HT1080 (cell line): ENCODE measurements at places on chromosomes 11 and 22.

DNA sequence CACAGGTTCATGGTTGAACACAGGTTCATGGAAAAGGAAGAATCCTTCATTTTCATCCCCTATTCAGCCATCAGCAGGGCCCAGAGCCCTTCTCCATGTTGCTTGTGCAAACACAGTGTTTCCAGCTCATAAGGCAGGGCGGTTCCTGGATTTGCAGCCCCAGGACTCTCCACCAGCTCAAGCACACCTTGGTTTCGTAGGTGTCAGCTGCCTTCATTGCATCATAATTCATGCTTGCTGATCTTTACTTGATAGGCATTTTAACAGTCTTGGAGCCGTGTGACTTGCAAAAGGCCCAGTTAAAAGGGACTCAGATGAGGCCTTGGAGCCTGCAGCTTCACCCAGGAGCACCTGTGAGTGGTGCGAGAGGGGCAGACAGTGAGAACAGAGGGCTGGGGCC is 318.1 kb upstream of the B3GAT1 start:
- DNase-seq, result no peak

DNA sequence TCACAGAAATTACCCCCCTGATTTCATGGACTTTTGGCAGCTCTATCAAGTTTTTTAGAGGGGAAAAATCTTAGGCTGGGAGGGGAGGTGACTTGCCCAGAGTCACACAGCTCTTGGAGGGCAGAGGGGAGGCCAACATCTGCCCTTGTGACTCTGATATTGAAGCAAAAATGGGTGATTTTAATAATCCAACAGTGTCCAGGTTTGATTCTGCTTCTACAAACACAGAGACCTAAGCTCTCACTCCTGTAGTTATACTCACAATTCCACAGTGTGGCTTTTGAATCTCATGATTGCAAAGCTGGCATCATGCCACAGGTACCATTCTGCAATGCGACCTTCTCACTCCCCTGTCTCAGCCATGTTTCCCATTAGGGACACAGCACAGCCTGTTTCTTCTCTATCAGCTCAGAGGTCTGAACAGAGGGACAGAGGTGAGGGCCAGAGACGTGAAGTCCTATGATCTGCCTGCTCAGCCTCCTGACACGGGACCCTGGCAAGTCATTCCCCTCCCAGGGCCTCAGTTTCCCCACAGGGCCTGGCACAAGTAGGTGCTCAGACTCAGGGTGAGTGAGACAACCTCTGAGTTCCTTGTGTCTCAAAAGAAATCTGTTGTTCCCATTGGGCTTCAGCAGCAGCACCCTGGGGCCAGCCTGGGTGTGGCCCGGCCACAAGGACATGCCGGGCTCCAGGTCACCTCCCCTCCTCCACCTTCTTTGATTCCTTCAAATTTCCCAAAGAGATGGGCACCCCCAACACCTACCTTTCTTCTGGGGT is 766 bp downstream of the APOL2 start:
- DNase-seq, result no peak

DNA sequence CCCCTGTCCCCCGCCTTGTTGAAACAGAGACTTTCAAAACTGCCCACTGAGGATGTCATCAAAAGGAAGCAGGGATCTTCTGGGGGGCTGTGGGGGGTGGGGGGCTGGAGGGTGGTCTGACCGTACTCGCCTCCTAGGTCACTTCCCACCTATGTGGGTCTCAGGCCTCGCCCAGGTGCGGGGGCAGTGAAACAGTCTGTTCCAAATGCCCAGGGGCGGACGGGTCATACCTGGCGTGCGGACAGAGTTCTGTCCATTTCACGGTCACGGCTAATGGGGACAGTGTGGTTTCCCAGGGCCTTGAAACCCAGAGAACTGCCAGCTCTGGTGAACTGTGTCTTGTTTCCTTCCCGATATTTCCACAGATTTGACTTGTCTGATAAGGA is 27.2 kb downstream of the ANO1 start:
- DNase-seq, result no peak

GRCh38 chr11:69437001-69437875 is 44.2 kb upstream of the LINC01488 start:
- peak; percentile 73 for DNase-seq

DNA sequence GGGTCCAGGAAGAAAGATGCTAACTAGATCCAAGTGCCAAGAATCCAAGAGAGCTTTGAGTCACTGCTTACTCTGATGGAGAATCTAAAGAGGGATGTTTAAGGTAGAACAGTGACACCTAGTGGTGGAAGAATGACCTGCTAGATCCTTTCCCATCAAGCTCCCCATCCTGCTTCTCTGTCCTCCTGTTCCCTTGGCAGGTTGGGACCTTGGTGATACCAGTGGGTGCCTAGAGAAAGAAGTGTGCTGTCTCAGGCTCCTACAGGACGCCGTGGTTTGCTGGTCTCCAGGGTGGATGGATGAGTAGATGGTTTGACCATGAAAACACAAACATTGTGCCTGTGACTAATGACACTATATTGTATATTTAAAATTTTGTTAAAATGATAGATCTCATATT is 383.7 kb downstream of the TMEM135 start:
- peak; percentile 88 for DNase-seq

- peak; percentile 73 for DNase-seq
Measured at GRCh38 chr11:11626128-11626527, 4.3 kb upstream of the GALNT18 start.

GRCh38 chr11:75567971-75568370 is 5.9 kb downstream of the SERPINH1 start:
- DNase-seq, result no peak

DNA sequence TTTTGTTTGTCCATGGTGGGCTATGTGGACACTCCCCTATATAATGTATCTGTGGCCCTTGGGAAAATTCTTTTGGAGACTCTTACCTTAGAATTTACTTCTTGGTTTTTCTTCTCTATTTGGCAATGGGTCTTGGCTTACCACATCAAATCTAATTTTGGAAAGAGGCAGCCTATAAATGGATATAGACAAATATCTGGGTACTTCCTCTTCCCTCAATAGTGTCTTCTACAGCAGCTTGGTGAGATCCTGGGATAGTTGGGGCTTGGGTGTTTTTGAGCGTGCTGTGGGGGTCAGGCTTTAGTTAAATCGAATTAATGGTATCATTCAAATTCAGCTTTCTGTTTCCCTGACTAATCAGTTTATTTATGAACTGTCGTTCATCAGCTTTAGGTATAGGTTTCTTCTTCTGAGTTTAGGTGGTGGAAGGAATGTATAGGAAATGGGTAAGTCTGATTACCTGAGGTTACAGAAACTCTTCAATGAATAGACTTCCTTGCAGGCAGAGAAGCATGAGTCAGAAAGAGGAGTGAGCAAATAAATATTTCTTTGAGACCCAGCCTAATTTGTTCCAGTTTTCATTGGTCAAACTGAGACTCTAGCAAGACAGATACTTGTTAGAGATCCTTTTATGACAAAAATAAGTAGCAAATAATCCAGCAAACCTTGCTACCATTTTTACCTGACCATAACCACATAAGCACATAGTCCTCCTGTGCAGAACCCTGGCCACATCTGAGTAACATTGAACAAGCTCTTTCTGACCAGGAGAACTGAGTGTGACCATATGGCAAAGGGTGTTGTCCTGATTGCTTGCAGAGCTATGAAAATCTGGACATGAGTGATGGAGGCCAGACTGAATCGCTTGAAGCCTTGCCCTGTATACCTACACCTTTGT is 68.6 kb upstream of the SORL1-AS1 start:
- peak; percentile 23 for DNase-seq

DNA sequence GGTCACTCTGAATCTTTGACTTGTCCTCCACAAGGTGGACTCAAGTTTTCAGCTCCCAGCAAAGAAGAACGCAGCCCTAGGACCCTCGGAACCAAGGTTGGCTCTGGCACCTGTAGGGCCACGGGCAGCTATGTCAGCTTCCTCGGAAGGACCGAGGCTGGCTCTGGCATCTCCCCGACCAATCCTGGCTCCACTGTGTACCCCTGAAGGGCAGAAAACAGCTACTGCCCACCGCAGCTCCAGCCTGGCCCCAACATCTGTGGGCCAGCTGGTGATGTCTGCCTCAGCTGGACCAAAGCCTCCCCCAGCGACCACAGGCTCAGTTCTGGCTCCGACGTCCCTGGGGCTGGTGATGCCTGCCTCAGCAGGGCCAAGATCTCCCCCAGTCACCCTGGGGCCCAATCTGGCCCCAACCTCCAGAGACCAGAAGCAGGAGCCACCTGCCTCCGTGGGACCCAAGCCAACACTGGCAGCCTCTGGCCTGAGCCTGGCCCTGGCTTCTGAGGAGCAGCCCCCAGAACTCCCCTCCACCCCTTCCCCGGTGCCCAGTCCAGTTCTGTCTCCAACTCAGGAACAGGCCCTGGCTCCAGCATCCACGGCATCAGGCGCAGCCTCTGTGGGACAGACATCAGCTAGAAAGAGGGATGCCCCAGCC is 2.2 kb downstream of the INPP5J start:
- no peak for DNase-seq

GRCh38 chr22:38300946-38301345 is 16.3 kb downstream of the CSNK1E start:
- DNase-seq, result no peak

GRCh38 chr22:38075105-38075825 is 8.7 kb downstream of the SLC16A8 start:
- no peak for DNase-seq

DNA sequence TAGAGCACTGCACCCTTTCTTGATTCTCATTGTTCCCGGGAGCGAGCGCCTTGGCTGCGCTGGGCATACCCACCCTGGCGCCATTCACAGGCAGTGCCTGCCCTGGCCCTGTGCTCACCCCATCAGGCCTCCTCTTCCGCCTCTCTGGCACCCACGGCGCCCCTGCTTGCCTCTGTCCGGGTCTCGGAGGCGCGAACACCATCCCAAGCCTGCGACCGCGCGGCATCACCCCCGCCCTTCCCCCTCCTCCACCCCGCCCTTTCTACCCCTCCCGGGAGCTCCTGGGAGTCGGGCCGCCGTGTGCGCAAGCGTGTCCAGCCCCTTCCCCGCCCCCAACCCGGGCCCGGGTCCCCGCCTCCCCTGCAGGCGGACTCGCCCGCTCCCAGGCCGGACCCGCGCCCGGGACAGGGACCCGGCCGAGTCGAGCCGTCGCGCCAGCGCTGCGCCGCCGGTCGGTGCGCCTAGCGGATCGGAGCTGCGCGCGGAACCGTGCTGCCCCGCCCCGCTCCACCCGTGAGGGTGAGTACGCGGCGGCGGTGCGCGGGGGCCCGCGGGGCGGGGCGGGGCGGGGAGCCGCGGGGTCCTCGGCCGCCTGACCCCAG is at the start of gene ST3GAL4:
Gene ST3GAL4 (plus strand): TSS at position 363 of the 602 bp plus-strand sequence. CDS start 50,470 bp downstream, outside the sequence.
- peak; percentile 36 for DNase-seq

DNA sequence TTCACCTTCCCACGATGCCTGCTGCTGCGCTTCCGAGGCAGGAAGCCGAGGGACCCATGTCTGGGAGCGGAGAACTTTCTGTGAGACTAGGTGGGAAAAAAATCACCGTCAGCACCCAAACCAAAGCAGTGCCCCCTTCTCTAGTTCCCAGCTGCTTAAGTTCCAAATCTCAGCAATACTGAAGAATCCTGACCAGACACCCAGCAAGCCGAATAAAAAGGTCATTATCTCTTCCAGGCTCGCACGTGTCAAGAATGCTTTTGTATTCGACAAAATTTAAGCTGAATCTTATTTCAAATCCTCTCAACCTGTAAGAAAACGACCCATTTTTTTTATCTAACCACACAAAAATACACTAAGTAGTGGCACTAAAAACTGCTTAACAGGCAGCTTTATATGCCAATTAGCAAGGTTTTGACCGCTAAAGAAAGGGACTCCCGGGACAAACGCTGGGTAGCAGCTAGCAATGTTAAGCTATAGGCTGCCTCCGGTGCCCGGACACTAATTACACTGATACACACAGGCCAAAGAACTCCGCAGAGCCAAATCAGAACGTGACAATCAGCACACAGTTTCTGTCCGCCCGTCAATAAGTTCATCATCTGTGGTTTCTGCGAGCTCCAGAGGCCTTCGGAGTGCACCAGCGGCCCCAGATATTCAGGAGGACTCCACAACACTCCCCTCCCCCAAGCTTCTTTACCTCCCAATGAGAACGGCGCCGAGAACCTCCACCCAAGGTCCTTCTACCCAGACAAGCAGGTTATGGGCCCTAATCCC is 728 bp downstream of the RPL3 start:
- no peak for DNase-seq

GRCh38 chr11:88431675-88432341 is 94.3 kb upstream of the CTSC start:
- DNase-seq, result no peak

- DNase-seq, result peak; percentile 44
Measured at GRCh38 chr11:32586576-32587190, 3.1 kb downstream of the EIF3M start.

DNA sequence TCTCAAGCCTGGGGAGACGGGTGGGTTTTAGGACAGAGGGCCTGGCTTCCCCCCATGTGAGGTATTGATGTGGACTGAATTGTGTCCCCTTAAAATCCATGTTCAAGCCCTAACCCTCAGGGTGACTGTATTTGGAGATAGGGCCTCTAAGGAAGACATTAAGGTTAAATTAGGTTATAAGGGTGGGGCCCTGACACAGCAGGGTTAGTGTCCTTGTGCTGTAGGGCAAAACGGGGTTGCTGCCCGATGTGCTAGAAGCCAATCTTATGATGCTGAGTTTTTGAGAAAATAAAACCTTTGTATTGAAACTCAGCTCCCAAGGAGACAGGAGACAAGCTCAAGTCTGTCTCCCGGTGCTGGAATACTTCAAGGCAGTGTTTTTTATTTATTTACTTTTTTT is 71.1 kb upstream of the NUP50 start:
- DNase-seq, result no peak

DNA sequence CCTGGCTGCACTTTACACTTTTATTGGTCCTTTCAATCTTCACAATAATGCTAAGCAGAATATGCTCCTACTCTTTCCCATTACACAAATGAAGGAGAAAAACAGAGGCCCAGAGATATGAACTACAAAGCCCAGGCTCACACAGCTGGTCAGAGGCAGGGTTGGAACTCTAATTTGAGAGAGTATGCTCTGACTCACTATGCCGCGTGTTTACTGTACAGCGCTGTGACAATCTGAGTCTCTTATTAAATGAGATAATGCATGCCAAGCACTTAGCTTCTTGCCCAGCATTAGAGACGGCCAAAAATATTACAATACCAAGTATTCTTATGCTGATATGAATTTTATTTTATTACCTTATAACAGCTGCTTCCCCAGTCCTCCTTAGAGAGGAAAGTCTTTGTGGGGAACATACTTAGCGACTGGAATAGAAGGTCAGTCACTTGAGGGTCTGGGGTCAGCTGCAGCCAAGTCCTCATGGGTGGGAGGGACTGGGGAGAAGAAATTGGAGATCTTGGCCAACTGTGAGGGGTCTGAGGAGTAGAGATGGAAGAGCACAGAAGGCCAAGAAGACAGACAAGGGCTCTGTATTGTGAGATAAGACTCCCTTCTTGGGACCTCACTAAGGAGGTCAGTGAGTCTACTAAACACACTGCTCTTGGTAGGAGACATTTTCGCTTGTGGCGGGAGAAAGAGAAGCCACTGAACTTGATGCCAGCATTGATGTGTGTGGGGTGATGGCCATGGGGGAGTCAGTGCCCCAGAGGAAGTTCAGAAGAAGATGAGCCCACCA is 150.8 kb upstream of the TIMP3 start:
- no peak for DNase-seq

GRCh38 chr22:41256254-41257253 is 15.8 kb upstream of the CHADL start:
- peak; percentile 53 for DNase-seq
